ENCODE measurements at places on chromosomes 11 and 22.

DNA sequence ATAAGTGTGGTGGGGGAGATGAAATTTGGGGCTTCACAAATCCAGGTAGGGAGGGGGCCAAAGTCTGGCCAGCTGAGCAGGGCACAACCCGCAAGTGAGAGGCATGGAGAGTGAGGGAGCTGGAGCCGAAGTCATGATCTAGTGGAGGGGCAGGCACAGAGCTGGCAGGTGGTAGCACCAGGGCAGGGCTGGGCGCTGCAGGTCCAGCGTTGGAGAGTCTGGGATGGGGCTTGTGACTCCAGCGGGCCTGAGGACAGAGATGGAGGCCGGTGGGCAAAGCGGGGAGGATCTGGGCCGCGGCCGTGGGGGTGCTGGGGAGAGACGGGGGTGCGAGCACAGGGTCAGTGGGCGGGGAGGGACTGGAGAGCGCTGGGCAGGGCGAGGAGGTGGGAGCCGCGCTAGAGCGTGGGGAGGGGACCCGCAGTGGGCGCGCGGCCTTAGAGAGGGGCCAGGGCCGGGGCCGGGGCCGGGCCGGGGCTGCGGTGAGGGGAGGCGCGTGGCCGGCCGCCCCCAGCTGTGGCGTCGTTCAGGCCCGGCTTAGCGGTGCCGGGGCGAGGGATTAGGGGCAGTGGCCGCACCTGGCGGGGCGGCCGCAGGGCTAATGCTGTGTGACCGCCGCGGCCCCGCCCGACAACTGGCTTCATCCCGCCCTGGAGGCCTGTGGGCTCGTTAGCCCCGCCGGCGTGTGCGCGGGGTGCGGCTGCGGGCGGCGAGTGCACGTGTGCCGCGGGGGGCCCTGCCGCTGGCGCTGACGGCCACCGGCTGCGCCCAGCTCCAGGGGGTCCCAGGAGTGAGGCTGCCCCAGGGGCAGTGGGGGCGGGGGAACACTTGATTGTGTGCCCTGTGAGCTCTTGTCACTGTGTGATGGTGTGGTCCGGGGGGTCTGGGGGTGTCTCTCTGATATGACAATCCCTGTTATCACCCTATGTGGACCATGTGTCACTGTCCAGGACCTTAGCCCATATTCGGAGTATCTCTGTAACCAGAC is 23.6 kb upstream of the MYOD1 start:
- no peak for DNase-seq

- no peak for DNase-seq
Measured at GRCh38 chr11:134976551-134976950, 564.5 kb upstream of the B3GAT1 start.

GRCh38 chr11:70948855-70949531 is 303.4 kb downstream of the SHANK2 start:
- DNase-seq: peak; percentile 97

DNA sequence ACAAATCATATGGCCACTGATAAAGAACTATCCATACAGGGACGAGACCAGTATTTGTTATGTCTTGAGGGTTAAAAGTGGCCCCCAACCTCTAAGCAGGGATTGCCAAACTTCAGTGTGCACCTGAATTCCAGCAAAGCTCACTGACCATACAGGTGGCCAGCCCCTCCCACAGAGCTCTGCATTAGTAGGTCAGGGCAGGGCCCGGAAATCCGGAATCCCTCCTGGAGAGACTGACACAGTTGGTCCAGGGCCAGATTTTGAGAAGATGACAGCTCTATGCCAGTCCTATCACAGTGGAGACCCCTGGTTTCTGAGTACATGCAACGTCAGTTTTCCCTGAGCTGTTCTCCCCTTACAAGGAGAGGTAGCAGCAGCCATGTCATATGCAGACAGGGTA is 20.8 kb downstream of the VPS37C start:
- DNase-seq: peak; percentile 36

GRCh38 chr11:64947208-64947814 is 11.6 kb upstream of the GPHA2 start:
- no peak for DNase-seq

DNA sequence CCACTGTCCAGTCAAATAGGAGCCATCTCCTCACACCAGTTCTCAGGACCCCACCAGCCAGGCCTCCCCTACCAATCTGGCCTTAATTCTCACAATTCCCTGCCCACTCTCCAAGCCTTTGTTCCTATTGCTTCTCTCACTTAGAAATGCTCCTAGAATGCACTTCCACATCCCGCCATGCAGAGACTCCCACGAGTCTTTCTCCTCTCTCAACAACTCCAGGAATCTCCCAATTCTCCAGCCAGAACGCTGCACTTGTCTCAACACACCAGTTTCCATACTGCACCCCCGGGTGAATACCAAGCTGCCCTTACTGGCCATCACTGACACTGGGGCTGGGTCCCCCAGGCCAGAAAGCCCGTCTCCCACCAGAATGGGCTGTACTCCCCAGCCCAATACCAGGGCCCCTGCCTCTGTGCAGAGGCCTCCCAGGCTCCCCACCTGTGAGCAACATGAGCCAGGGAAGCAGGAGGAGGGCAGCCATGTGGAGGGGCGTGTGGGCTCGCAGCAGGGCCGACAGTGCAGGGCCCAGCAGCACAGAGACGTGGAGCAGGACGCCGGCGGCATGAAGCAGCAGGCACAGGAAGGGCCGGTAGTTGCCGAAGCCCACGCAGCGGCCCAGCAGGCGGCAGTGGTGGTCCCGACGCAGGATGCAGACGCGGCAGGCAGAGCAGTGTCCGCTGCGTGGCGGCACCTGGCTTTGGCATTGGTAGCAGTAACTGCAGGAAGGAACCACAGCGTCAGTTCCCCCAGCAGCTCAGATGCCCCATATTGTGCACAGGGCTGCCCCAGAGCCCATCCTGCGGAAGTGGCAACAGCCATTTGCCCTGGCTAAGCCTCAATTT is 2.4 kb downstream of the ZDHHC24 start:
- DNase-seq: peak; percentile 15

DNA sequence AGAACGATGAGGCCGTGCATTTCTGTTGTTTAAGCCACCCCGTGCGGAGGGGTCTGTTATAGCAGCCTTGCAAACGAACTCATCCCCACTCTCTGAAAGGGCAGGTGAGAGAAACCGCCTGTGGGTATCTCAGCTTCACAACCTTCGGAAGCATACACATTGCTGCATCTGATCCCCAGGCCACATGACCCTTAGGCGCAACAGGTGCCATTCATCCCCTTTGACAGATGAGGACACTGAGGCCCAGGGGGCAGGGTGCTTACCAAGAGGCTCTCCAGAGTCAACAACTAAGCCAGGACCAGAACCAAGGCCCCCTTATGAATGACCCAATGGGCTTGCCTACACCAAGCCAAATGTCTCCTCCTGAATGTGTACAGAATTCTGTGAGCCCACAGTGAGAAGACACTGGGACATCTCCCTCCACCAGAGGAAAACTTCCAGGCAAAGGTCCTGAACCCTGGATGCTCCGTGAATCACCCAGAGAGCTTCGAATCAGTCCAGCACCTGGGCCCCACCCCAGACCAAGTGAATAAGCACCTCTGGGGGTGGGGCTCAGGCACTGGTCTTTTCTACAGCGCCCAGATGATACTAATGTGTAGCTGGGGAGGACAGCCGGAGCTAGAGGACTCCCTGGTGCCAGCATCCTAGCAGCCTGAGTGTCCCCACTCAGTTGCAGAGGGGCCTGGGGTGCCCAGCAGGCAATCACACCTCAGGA is 83.2 kb downstream of the BUD13 start:
- no peak for DNase-seq

Measured in thyroid gland (tissue), 4 donors.